SK-N-MC (cell line): ENCODE measurements at places on chromosomes 12 and 14.

GRCh38 chr12:53190108-53190729 is 9.5 kb upstream of the CSAD start:
- no peak for DNase-seq

DNA sequence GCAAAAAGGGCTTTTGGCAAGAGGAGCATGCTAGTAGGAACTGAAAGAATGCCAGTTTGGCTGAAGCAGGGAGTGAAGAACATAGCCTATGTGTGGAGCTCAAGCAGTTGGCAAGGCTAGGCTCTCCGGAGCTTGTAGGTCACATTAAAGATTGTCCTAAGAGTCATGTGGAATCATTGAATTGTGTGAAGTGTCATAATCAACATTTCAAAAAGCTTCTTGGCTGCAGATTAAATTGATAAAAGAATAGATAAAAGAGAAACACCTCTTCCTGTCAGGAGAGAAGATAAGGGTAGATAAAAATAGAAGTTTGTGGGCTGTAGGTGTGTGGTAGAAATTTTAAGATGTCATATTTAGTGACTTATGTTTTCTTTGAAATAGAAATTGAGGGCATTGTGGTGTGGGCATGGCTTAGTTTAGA is 36.1 kb downstream of the CPSF6 start:
- DNase-seq = no peak

GRCh38 chr12:129819391-129819790 is 84.4 kb downstream of the TMEM132D start:
- no peak for DNase-seq

- no peak for DNase-seq
These were observed 22.8 kb downstream of the GALNT4 start for GRCh38 chr12:89501793-89502192.

DNA sequence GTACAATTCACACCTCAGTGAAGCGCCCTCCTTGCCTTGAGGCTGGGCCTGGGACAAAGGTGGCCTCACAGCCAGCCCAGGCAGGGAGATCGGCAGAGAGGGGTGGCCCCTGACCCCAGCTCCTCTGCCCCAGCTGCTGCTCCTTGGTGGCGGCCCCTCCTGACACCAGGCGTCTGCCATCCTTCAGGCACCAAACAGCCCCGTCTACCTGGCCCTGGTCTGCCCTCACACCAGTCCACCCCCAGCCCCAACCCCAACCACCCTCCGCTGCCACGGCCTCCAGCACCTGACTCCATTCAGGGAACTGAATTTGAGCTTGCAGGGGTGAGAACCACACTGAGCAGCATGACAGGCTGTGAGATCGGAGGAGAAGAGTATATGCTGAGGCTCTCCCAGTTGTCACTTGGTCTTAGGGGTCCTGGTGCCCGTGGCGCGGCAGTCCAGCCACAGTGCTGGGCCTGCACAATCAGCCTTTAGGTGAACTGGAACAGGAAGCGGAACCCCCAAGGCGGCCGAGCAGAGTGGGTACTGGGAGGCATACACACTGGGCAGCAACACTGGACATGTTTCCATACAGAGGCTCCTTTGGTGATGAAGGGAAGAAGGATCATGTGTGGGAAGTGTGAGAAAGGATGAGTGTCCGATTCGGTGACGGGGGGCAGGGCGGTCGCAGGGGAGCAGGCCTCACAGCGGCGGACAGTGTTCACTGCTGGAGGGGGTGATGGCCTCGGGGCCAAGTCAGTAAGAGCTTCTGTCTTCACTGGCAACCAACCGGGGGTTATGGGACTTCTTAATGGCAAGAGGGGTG is 18.7 kb downstream of the ZFYVE21 start:
- DNase-seq = no peak

GRCh38 chr14:85172290-85172689 is 357.7 kb upstream of the FLRT2 start:
- no peak for DNase-seq
